ENCODE measurements at places on chromosomes 2 and 18. TPM values are rescaled to one million over a fixed set of nuclear protein-coding genes. Genes with fewer than 3 reads are reported as not detected.

Gene AAMP
- total RNA-seq, result 116 TPM

Gene IMPA2
- total RNA-seq, result 18.5 TPM

Gene GDF7
- total RNA-seq, result not detected

Gene CERKL
- total RNA-seq, result not detected

Gene IL1F10
- total RNA-seq, result not detected

Gene OBSL1
- total RNA-seq, result 93.4 TPM

Gene SLC9A4
- not detected for total RNA-seq

Gene TUBB8B
- not detected for total RNA-seq

Gene CXCR2
- total RNA-seq, result 0.24 TPM

Gene ZNF397
- 3.9 TPM for total RNA-seq

Gene CFAP221
- not detected for total RNA-seq

Gene PCARE
- not detected for total RNA-seq

Gene MEMO1
- 43.1 TPM for total RNA-seq

Gene RBM44
- not detected for total RNA-seq

Gene HMSD
- total RNA-seq, result 0.78 TPM

Gene DNAJC27
- 2.1 TPM for total RNA-seq
